T follicular helper cell (primary cell): ENCODE measurements at places on chromosomes 6 and 20.

- DNase-seq = no peak
These were observed 52.0 kb upstream of the SMOC2 start for GRCh38 chr6:168388641-168389633.

GRCh38 chr6:154241581-154241980 lies 115.0 kb downstream of the IPCEF1 start:
- DNase-seq = no peak

GRCh38 chr20:11445891-11446290 lies 471.8 kb upstream of the BTBD3 start:
- no peak for DNase-seq

DNA sequence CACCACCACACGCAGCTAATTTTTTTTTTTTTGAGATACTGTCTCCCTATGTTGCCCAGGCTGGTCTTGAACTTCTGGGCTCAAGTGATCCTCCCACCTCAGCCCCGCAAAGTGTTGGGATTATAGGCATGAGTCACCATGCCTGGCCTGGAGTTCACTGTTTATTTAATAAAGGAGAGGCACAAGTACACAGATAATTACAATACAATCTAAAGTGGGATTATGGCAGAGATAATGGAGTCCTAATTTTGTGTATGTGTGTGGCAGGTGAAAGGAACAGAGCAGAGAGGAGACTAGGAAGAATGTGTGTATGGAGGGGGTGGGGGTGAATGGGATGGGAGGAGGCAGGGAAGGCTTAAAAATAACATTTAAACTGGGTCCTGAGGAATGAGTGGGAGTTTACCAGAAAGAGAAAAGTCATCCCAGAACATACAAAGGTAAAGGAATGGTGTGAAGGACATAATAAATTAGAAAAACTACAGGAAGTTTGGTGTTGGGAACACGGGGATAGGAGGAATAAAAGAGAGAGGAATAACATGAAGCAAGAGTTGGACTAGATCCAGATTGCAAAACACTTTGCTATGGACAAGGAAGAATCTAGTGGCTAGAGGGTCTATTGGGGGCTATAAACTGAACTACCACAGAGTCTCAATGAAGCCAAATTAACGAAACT lies 4.4 kb downstream of the NCOA5 start:
- no peak for DNase-seq

GRCh38 chr6:158629367-158630221 lies 14.9 kb downstream of the DYNLT1 start:
- DNase-seq = peak; percentile 16

DNA sequence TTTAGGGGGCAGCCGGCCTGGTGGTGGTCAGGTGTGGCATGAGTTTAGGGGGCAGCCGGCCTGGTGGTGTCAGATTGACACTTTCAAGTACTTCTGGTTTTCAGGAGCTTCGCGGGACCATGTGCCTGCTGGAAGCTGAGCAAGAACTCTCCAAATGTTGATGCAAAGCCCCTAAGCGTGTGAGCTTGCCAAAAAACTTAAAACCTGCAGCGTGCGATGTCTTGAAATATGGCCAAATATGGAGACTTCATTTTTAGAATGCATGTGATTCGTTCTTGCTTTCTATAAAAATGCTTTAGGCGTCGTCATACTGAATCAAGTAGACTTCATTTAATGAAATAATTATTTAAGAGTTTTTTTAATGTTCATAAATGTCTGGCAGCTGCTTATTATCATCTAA lies 149.4 kb downstream of the SMOC2 start:
- DNase-seq = no peak
